ENCODE measurements at places on chromosomes 1 and 21. TPM values are rescaled to one million over a fixed set of nuclear protein-coding genes. Genes with fewer than 3 reads are reported as not detected.

DCST1 gene
- total RNA-seq: not detected

DNA sequence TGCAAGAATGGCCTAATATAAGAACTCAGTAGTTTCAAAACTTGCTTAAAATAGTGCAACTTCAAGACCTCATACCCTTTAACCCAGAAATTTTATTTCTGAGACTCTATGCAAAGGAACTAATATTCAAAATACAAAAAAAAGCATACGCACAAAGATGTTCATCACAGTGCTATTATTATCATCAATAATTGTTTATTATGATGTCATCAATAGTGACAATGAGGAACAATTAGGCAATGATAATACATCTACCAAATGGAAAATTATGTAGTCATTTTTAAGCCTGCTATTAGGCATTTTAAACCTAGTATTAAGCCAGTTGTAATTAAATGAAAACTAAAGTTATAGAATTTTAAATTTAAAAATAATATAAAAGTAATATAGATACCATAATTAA, 3.3 kb downstream of the TTLL7 start:
- DNase-seq: no peak
- H3K4me3 ChIP-seq: no peak overlapping the region
- H3K4me1 ChIP-seq: peaks cover 10% of the 10 kb centered on the region
- no peaks in the 10 kb centered on the region for H3K36me3 ChIP-seq
- H3K27ac ChIP-seq: no peak overlapping the region
- peaks cover 5% of the 10 kb centered on the region for H3K27me3 ChIP-seq

GRCh38 chr1:57058652-57059501, 93.1 kb upstream of the C8B start:
- no peak overlapping the region for H3K4me3 ChIP-seq
- no peak overlapping the region for H3K27ac ChIP-seq
- H3K36me3 ChIP-seq: no peaks in the 10 kb centered on the region
- no peak for DNase-seq
- no peaks in the 10 kb centered on the region for H3K27me3 ChIP-seq

DNA sequence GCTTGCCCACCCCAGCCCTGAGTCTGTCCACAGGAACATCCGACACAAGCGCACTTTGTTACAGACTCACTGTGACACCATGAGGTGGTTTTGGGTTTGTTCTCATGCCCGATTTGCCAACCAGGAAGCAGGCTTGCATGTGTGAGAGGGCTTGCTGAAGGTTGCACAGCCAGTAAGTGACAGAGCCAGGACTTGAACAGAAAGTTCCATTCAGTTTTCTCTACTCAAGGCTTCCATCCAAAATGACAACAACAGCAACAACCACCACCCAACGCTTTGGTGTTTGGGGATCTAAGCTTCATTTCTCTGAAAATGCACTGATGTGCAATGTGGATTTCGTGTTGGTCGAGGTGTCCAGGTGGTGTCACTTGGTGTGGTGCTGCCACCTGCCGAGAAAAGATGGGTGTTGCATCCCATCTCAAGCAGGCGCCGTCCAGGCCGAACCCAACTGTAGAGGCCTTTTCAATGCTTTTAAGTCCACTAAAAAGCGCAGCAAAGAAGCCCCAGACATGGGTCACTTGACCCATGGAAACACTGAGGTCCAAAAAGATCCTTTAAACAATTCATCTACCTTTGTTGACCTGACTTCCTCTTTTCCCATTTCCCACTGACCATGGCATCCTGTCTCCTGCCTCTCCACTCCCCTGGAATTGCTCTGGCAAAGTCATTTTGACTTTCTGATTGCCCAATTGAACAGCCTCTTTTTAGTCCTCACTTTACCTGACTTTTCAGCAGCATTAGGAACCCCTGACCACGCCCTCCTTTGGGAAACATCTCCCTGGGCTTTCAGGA, 12.2 kb downstream of the CITED4 start:
- H3K27me3 ChIP-seq: peaks cover 14% of the 10 kb centered on the region
- H3K4me3 ChIP-seq: no peak overlapping the region
- no peaks in the 10 kb centered on the region for H3K36me3 ChIP-seq
- peaks cover 3% of the 10 kb centered on the region for H3K4me1 ChIP-seq

TDRD5 gene
- not detected for total RNA-seq

DNA sequence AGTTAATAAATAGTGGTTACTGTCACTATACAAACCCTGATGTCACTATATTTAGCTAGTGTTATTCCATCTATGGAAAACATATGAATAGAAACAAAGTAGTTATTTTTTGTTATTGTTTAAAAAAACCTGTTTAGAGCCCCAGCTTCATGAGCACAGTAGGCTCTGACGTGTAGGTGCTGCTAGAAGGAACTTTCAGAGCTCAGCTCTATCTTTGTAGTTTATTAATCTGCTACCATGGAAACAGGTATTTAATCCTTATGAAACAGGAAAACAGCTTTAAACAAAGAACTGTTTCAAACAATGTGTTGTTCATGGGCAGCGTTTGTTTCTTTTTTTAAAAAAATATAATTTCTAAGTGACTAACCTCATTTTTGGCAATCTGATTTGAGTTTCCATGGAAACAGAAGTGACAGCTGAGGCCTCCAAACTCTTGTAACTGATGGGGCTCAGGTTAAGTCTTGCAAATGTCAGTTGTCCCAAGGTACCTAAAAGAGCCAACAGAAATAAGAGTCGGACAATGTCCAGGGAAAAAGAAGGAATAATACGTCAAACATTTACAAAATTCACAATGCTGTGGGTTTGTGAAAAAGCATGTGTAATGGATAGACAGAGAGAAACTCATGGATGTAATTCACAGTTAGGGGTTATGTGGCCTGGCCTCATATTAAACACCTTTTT, 162.0 kb upstream of the C21orf91 start:
- no peak for DNase-seq
- H3K27me3 ChIP-seq: no peaks in the 10 kb centered on the region
- no peaks in the 10 kb centered on the region for H3K36me3 ChIP-seq
- H3K4me1 ChIP-seq: no peaks in the 10 kb centered on the region

UTP25 gene
- total RNA-seq: 10.5 TPM

DNA sequence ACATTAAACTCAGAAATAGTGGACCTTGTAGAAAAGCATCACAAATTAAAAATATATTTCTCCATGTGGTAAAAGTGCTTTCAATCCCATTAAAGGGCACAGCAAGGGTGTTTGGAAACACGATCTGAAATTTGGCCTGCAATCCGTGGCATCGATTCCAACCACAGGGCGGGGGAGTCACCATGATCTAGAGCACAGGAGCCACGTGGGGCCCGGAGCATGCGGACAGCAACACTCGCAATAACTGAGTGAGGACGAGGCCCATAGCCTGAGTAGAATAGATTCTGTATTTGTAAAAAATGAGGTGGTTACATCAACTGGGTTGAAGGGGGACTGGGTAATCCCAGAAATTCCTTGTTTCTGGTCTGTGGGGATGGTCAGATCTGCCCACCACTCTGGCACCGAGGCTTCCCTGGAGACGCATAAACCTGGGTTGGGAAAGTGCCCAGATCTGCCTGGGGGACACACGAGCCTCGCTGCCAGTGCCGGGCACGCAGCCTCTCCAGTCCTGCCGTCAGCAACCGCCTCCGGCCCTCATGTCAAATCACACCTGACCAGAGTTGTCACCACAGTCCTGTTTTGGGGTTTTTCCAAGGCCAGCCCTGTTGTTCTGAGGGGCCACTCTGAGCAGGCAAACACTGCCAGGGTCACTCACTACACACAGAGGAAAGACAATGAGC, 104.3 kb downstream of the PGBD5 start:
- no peaks in the 10 kb centered on the region for H3K36me3 ChIP-seq
- H3K27me3 ChIP-seq: no peaks in the 10 kb centered on the region
- no peak for DNase-seq
- no peak overlapping the region for H3K27ac ChIP-seq
- H3K4me1 ChIP-seq: no peaks in the 10 kb centered on the region
- no peak overlapping the region for H3K4me3 ChIP-seq

GRCh38 chr1:221457685-221458446, 284.0 kb downstream of the DUSP10 start:
- H3K36me3 ChIP-seq: no peaks in the 10 kb centered on the region
- no peak overlapping the region for H3K4me3 ChIP-seq
- no peak overlapping the region for H3K27ac ChIP-seq
- peaks cover 11% of the 10 kb centered on the region for H3K27me3 ChIP-seq
- H3K4me1 ChIP-seq: no peaks in the 10 kb centered on the region
- DNase-seq: no peak

DNA sequence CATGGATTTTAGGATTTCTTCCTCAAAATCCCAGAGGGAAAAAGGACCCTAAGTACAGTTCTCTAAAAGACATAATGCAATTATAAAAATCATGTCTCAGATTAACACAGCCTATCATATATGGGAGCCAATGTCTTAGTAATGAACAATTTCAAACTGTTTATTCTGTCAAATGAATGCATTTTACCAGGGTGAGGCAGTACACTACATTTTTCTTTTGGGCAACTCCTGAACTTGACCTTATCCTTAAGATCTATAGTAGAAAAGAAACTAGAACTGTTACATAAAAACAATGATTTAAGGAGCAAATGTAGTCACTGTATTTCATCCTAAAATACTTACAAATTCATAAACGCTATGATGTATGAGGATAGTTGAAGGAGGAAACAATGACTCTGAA, 226.3 kb upstream of the B3GALT2 start:
- H3K27ac ChIP-seq: no peak overlapping the region
- no peak overlapping the region for H3K4me3 ChIP-seq
- H3K27me3 ChIP-seq: no peaks in the 10 kb centered on the region

DNA sequence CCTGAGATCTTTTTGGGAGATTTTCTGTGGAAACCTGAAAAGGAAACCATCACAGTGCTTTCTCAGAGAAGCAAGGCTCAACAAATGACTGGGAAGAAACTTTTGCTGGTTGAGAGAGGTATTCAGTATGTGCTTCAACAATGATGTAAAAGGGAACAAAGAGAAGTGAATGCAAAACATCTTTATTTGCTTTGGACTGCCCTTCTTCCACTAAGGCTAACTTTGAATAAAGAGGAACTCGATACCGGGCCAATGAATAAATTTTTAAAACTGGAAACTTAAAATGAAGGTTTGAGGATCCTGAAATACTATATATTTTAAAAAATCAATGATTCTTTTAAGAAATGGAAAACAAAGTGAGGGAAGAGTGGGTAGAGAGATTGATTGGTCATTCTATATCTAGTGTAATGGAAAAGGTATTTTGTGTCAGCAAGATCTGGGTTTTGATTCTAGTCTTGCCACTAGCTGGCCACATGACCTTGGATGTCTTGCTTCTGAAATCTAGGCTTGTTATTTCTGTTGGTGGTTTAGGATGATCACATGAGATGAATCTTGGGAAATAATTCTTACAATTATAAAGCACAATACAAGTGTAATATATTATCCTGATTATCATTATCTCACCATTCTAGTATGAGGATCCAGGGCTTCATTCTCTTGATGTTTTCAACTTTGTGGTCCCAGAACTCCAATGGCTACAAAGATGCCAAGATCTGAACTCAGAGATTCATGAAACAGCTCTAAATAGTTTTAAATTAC, 34.6 kb upstream of the APOBEC4 start:
- DNase-seq: no peak
- no peaks in the 10 kb centered on the region for H3K27me3 ChIP-seq
- no peak overlapping the region for H3K27ac ChIP-seq
- no peaks in the 10 kb centered on the region for H3K4me1 ChIP-seq
- no peak overlapping the region for H3K4me3 ChIP-seq
- H3K36me3 ChIP-seq: no peaks in the 10 kb centered on the region

TMEM240 gene
- total RNA-seq: 7.0 TPM

GRCh38 chr1:53482441-53483153, 23.4 kb downstream of the DMRTB1 start:
- no peak overlapping the region for H3K27ac ChIP-seq
- H3K4me3 ChIP-seq: no peak overlapping the region
- no peaks in the 10 kb centered on the region for H3K36me3 ChIP-seq

IL22RA1 gene
- not detected for total RNA-seq

DNA sequence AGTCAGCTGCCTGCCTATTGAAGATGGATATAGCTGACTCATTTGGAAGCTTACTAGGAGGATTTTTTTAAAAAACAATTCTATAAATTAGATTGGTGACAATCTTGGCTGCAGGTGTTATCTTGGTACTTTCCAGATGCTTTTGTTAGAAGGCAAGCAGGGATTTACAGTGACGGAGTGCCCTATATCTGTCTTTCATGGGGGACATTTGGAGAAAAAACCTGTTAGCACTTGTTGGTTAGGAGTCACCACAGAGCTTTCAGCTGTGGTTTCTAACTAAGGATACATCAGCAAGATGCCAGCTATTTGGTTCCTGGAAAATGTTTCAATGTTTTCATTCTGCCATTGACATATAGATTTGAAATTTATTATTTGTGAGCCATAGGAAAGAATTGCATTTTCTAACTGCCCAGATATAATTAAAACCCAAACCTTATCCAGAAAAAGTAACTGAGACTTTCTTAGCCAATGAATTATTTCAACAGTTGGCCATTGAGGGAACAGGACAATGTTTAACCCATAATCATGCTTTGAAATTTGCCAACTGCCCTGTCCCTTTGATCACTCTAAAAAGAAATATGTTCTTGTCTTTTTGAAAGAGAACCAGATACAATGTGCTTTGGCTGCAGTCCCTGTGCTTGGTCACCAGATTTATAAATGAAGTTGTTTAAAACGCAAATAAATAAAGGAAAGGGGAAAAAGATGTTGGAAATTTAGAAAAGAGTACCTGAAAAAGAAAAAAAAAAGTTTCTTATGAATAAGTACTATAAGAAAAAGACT, 761.0 kb upstream of the CXADR start:
- no peaks in the 10 kb centered on the region for H3K4me1 ChIP-seq
- H3K4me3 ChIP-seq: no peak overlapping the region
- H3K36me3 ChIP-seq: no peaks in the 10 kb centered on the region
- no peak for DNase-seq
- no peak overlapping the region for H3K27ac ChIP-seq

DNA sequence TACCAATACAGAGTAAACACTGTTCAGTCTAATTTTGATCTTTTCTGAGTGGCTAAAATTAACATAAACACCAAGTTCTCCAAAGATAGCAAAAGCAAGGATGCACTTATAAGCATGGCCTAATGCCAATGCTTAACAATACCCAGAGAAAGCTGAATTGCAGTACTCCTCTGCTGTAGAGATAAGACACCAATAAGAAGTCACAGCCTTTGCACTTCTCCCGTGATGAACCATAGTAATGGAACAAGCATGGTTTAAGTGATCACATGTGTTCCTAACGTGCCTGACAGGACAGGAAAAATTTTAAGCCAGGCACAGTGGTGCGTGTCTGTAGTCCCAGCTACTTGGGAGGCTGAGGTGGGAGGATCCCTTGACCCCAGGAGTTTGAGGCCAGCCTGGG, 5.6 kb downstream of the PRDX1 start:
- H3K27ac ChIP-seq: no peak overlapping the region
- H3K4me3 ChIP-seq: no peak overlapping the region
- no peaks in the 10 kb centered on the region for H3K27me3 ChIP-seq
- H3K36me3 ChIP-seq: peaks cover 38% of the 10 kb centered on the region
- no peak for DNase-seq

- no peaks in the 10 kb centered on the region for H3K4me1 ChIP-seq
- peak; percentile 56 for DNase-seq
- no peaks in the 10 kb centered on the region for H3K36me3 ChIP-seq
- H3K27ac ChIP-seq: no peak overlapping the region
- no peak overlapping the region for H3K4me3 ChIP-seq
These were observed 34.7 kb downstream of the RCAN1 start for GRCh38 chr21:34580181-34580700.

SPOCD1 gene
- total RNA-seq: 0.27 TPM

TTC3 gene
- total RNA-seq: 113 TPM
